Left renal cortex interstitium (tissue), 4 donors: ENCODE measurements at places on chromosomes 7 and 10. TPM values are rescaled to one million over a fixed set of nuclear protein-coding genes. Genes with fewer than 3 reads are reported as not detected.

DNA sequence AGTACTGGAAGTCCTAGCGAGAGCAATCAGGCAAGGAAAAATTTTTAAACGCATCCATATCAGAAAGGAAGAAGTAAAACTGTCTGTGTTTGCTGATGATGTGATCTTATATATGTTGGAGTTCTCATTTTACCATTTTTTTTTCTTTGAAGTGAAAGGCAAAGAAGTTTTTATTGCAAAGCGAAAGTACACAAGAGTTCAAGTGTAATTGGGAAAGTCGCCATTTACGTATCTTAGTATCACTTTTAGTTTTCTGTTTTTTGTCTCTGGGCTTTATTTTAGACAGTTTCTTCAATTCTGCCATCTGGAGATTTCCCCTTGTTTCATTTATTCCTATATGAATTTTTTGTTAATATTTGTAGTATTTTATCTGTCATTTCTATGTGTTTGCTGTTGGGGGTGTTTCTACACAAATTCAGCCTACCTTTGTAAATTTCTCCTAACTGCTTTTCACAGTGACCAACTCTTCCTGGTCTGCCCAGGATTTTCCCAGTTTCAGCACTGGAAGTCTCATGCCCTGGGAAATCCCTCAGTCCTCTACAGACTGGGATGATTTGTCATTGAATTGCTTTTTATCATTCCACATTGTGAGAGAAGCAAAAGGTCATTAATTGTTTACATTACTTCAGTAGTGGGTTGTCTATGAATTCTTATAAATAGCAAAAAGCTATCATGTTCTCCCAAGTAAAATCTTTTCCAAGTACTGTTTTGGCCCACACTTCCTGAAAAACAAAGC lies 23.2 kb downstream of the BET1 start:
- DNase-seq, result no peak

DNA sequence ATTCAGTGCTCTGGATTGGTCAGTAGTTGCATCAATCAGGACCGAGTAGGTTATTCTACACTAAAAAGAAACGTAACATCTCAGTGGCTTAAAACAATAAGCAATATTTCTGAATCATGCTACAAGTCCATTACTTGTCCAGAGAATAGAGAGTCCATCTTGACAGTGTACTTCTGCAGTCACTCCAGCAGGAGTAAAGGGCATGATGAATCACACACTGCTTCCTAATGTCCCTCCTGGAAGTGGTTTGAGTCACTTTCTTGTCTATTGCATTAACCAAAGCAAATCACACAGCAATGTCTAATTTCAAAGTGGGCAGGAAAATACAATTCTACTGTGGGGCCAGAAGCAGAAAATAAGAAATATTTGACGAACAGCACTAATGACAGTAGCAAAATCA lies 124.8 kb downstream of the TSPAN12 start:
- DNase-seq, result no peak

The APBB1IP gene
- 1.2 TPM for polyA plus RNA-seq

GRCh38 chr10:75755528-75755927 lies 324.1 kb downstream of the LRMDA start:
- DNase-seq, result no peak

The SPDYE11 gene
- 0.28 TPM for polyA plus RNA-seq

The ANKRD22 gene
- polyA plus RNA-seq, result 0.44 TPM

- no peak for DNase-seq
Measured at GRCh38 chr10:43043773-43044447, 33.0 kb upstream of the RET start.

The FLNC gene
- polyA plus RNA-seq, result 12.1 TPM

DNA sequence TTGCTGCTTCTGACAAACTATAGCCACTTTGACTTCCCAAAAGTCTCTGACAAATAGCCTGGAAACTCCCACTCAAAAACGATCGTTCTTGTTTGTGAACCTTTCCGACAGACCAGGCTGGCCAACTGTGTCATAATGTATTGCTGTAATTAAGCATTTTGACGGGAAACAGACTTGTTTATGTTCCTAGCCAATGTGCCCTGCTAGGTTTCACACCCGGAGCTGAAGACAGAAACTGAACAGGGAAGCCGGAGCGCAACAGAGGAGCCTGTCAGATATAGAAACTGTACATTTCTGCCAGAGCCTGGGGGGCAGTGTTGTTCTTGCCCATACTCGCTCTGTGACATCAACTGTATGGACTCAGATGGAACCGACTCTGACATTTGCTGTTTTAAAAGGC lies 55.3 kb upstream of the C7orf33 start:
- peak; percentile 36 for DNase-seq

DNA sequence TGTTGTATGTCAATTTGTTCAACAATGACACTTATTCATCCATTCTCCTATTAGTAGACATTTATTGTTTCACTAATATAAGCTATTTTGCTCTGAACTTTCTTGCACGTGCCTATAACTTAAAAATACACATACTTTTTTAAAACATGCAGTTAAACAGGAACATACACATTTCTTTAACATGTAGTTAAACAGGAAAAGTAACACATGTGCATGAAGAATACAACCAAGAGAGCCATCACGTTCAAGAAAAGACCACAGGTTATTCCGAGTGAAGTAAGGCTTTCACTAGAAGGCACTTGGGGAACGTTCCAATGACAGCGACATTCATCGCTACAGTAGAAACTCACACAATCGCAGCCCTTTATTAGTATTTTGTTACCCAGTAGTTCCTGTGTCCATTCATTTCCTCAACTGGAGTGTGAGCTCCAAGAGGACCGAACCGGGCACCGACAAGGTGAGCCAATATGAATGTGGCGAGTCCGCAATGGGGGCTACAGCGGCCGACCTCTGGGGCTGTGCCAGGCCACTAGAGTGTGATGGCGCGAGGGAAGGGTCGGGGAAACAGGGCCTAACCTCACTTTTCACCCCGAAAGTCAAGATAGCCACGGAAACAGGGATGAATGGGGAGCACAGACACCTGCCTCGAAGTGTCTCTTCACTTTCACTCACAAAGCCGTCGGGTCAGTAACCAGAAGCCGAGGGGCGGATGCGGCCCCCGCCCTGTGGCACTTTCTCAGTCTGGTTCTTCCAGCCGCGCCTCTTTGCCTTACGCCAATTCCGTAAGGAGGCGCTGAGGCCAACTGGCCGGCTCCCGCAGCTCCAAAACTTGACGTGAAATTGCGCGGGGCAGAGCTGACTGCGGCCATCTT lies 775 bp upstream of the SEPTIN7 start:
- peak; percentile 89 for DNase-seq

DNA sequence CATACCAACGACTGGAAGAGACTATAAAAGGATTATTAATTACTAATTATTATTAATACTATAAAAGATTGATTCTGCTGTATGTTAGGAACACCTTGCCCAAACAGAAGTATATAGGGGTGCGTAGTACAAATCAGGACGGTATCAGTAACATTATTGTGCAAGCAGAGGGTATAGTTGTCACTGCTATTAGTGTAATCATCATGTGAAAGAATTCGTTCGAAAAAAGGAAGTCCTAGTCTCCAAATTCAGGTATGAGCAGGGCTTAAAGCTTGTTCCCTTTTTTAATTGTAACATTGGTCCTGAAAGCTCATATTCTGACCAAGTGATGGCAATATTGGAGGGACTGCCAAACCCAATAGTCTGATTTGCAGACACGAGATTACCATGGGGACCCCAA lies 81.8 kb downstream of the THSD7A start:
- no peak for DNase-seq

The FBXL13 gene
- polyA plus RNA-seq, result 3.1 TPM

The NPTX2 gene
- polyA plus RNA-seq, result 3.8 TPM

The ANKRD7 gene
- polyA plus RNA-seq, result 3.0 TPM

DNA sequence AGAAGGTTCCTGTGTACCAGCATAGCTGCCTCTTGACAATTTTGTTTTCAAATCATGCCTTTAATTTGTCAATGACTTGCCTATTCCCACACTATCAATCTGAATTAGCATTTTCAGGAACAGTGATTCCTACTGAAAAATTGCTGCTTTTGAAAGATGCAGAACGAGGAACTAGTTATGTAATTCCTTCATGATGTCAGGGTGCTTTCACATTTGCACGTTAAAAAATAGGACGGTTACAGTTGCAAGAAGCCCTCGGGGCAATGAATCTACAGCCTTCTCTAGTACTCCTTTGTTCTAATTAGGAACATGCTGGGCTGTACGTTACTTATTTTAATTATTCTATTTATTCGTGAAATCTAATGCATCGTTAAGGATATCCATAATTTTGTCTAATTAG lies 253.9 kb downstream of the OTUD1 start:
- no peak for DNase-seq

GRCh38 chr10:97048649-97049427 lies 136.9 kb downstream of the SLIT1 start:
- DNase-seq, result no peak

The GDF2 gene
- not detected for polyA plus RNA-seq

DNA sequence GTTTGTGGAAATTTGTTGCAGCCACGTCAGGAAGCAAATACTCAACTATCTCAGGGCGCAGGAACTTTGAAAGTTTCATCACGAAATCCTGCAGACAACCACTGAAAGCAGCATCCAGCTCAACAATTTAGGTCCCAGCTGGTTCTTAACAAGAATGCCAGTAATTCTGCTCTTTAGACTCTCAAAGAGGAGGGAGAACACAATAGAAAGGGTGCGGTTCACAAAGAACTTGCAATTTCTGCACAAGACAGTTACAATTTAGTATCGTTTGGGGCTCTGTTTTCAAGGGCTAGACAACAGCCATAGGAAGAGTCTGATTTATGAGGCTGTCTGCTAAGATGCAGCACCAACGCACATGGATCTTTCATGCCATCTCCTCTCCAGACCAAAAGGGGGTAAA lies 223.1 kb downstream of the FGFR2 start:
- no peak for DNase-seq

The ZFAND2A gene
- polyA plus RNA-seq, result 25.9 TPM

The CALHM1 gene
- 0.06 TPM for polyA plus RNA-seq

DNA sequence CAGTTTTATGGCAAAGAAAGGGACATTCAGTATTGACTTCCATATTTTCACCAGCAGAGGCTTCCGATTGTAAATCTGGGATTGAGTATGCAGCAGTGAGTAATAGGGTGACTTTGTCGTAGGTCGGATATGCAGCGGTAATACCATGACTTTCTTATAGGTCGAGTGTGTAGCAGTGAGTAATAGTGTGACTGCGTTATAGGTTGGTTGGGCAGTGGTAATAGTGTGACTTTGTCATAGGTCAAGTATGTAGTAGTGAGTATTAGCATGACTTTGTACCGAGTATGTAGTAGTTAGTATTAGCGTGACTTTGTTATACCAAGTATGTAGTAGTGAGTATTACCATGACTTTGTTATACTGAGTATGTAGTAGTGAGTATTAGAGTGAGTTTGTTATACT lies 268.2 kb upstream of the ADARB2 start:
- DNase-seq, result no peak
